CD4-positive, CD25-positive, alpha-beta regulatory T cell (primary cell): ENCODE measurements at places on chromosomes 4 and X.

DNA sequence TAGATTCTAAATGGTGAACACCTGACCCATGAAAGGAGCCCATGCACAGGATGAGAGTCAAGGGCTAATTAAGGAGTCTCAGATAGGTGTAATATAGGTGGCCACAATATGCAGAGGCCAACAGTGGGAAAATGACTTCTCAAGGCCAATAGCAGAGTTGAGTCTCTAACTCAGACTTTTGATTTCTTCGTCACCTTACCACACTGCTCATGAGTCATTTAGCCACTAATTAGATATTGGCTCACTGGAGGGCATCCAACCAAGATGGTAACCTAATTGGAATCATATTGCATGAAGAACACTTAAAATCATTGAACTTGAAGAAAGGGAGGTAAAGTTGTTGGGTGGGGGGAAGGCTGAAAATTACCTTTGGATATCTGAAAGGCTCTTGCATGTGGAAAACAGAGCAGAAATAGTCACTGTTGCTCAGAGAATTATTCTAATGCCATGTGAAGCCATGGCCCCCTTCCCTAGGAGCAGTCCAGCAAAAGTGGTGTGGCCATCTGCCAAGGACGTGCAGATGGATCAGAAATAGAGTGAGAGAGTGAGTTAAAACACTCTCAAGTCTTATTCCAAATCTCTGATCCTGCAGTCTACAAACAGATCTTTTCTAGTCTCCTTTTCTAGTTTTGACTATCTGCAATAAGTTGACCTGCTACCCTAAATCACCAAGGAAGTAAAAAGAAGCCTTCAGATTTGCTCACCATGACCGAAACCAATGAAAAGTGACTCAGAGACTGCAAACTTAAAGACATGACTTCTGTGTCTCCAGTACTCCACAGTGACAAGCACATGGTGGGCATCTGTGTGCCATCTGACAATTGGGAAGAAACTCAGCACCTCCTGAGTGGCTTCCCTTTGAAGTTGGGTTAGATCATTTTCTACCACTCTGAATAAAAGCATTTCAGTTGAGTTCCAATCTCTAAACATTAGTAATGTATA, 93.9 kb upstream of the C1QTNF7 start:
- DNase-seq = no peak

GRCh38 chrX:2266445-2267349, 234.1 kb downstream of the DHRSX start:
- DNase-seq = no peak

GRCh38 chr4:108611365-108611764, 9.0 kb upstream of the RPL34 start:
- DNase-seq = no peak

GRCh38 chrX:13711141-13711540, 22.2 kb downstream of the RAB9A start:
- no peak for DNase-seq

- DNase-seq = no peak
These were observed 1.1 kb downstream of the RPS6KA6 start for GRCh38 chrX:84186603-84187532.

DNA sequence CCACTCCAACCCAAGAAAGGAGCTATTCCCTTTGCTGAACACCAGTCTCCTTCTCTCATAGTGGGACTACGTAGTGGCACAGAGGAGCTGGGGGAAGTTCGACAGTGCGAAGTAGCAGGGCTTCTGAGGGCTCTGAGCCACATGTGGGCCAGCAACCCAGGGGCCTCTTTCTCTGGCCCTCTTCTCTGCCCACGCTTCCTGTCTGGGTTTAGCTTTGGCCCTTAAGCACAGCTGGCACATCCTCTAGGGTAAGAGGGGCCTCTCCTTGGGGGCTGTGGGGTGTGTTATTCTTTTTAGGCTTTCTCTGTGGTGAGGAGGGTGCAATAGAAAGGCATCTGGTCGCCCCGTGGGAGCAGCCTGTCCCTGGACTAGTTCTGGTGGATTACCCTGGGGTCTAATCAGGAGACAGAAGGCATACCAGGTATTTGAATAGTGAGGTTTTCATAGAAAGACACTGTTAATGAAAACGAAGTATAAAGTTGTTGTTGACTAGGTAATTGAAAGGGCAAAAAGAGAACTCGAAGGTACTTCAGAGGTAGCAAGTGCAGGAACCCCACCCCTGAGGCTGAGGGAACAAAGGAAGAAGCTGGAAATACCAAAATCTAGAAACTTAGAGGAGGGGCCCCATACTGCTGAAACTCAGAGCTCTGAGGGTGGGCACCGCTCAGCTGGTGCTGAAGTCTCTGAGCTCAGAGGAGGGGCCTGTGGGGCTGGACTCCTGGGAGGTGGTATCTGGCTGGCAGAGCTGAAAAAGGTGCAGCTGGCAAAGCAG, 151.9 kb upstream of the RPS6KA3 start:
- DNase-seq = no peak

DNA sequence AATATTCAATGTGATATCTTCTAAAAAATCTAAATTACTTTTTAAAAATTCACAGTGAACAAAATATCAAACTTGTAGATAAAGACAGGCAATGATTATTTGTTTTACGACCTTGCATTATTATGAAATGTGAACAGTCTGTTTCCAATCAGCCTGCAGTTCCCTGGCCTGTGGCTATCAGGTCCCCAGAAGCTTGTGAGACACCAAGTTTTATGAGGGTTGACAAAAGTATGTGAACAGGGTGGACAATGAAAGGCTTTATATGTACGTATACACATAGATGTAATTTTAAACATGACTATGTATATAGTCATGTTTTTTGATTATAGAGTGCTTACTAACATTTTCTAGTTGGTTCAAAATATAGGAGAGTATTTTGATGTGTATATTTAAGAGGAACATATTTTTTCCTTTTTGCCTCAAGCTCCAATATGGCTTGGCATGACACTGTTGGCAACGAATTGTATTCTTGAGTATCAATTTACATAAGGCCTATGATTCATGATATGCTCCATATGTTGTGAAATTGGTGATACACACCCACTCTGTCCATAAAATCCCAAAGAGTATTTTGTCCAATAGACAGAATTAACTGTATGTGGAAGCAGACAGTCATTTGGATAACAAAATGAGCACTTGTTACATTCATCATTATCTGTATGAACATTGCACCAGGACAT, 55.7 kb downstream of the BTC start:
- DNase-seq = no peak
